Muscle of back (tissue), 13 donors: ENCODE measurements at places on chromosomes 4 and X. TPM values are rescaled to one million over a fixed set of nuclear protein-coding genes. Genes with fewer than 3 reads are reported as not detected.

GRCh38 chr4:143313996-143314395, 22.7 kb upstream of the GAB1 start:
- DNase-seq: no peak

DNA sequence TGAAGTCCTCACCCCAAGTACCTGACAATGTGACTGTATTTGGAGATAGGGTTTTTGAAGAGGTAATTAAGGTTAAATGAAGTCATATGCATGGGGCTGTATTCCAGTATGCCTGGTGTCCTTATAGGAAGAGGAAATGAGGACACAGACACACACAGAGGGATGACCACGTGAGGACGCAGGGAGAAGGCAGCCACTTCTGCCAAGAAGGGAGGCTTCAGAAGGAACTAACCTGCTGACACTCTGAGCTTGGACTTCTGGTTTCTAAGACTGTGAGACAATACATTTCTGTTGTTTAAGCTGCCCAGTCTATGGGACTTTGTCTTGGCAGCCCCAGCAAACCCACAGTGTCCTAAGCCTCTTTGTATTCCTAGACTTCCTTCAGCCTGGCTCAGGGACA, 3.0 kb upstream of the SLC2A9 start:
- DNase-seq: no peak

DNA sequence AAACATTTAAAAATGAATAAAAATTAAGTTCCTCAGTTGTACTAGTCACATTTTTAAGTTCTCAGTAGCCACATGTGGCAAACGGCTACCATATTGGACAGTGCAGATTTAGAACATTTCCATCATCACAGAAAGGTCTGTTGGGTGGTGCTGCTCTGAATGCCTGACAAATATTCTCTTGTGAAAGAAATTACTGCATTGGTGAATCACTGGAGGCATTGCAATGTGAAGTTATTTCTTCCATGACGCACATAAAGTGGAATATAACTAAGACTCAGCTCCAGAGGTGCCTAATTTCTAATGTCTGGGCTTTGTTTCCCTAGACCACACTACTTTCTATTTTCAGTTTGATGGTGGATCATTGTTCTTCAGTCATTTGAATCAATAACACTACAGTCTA, 44.9 kb downstream of the CLNK start:
- no peak for DNase-seq

- DNase-seq: peak; percentile 68
Measured at GRCh38 chrX:68440940-68441339, 7.6 kb upstream of the OPHN1 start.

DNA sequence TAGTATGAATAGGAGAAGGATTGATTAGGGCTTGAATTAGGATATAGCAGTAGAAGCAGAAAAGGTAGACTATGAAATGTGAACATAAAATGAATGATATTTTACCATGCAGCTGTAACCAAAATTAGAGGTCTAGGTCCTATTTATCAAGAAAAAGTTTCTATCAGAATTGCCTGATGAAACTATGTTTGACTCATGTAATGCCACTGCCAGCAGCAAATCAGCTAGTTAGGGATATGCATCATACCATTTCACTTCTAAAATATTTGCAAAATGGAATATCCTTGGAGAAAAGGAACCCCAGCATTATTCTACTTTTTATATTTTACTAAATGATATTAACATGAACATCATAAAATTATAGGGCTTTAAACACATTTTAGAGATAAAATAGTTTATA, 188.4 kb downstream of the WDFY3 start:
- no peak for DNase-seq

Gene PLXNB3
- polyA plus RNA-seq: 7.8 TPM

Gene PRDM8
- 13.1 TPM for polyA plus RNA-seq
